ENCODE measurements at places on chromosomes 11 and 22.

- DNase-seq, result no peak
Measured at GRCh38 chr11:22633354-22633902, 7.8 kb upstream of the FANCF start.

GRCh38 chr22:26656891-26657851, at the start of gene MIAT:
MIAT (plus strand) TSS chr22:26657588.
- DNase-seq, result peak; percentile 36

- peak; percentile 42 for DNase-seq
Measured at GRCh38 chr22:32882774-32883530, 81.4 kb downstream of the TIMP3 start.

DNA sequence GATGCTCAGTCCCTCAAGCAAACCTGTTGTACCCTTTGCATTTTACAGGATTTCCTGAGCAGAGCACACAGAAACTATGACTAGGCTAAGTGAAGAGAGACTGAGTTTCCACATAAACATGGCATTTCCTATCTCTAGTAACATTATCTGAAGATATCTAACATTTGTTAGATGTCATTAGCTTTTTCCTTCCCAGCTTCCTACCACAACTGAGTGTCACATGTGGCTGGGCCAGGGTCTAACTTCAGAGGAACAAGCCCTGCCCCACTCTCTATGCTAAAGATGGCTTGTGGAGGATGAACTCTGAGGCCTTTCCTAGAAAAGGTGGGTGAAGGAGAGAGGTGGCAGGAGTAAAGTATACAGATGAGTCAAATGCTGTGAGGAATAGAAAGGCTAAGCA, 16.5 kb downstream of the C22orf42 start:
- DNase-seq, result no peak

Measured in tongue (tissue), 3 donors.